ENCODE measurements at places on chromosomes 2 and 18. TPM values are rescaled to one million over a fixed set of nuclear protein-coding genes. Genes with fewer than 3 reads are reported as not detected.

DNA sequence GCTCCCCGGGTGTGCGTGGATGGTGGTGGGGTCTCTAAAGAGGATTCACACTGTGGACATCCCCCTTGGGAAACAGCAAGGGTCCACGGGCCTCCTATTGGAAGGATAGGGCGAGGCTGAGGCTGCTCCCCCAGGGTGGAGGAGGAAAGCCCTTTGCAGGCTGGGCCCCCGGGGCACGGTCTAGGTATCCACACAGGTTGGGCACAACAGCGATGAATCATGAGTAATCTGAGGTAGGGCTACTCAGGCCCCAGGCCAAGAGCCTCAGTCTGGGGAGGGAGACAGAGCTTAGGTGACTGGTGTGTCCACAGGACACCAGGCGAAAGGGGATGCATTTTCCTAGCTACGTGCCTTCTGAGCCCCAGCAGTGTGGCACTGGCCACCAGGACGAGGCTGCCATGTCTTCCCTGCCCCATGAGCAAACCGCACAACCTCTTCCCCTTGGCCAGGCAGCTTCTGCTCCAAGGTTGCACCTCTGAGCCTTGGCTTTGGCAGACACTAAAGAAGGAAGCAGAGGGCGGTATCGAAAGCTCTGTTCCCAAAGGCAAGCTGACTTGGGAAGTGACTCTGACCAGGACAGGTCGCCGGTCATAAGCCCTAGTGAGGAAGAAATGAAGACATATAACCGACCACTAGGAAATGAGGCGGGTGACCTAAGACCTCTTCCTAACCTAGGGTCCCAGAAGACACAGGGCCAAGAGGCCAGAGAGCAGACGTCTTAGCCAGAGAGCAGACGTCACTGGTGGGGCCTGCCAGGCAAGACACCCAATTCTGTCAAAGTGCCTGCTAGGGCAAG lies 14.6 kb upstream of the SEMA4C start:
- no peak for DNase-seq

- no peak for DNase-seq
These were observed 41.3 kb downstream of the RHOB start for GRCh38 chr2:20488201-20488641.

- DNase-seq = no peak
These were observed 8.0 kb downstream of the CHST10 start for GRCh38 chr2:100409461-100409860.

GRCh38 chr18:58316396-58317342 lies 272.6 kb downstream of the NEDD4L start:
- DNase-seq = no peak

DNA sequence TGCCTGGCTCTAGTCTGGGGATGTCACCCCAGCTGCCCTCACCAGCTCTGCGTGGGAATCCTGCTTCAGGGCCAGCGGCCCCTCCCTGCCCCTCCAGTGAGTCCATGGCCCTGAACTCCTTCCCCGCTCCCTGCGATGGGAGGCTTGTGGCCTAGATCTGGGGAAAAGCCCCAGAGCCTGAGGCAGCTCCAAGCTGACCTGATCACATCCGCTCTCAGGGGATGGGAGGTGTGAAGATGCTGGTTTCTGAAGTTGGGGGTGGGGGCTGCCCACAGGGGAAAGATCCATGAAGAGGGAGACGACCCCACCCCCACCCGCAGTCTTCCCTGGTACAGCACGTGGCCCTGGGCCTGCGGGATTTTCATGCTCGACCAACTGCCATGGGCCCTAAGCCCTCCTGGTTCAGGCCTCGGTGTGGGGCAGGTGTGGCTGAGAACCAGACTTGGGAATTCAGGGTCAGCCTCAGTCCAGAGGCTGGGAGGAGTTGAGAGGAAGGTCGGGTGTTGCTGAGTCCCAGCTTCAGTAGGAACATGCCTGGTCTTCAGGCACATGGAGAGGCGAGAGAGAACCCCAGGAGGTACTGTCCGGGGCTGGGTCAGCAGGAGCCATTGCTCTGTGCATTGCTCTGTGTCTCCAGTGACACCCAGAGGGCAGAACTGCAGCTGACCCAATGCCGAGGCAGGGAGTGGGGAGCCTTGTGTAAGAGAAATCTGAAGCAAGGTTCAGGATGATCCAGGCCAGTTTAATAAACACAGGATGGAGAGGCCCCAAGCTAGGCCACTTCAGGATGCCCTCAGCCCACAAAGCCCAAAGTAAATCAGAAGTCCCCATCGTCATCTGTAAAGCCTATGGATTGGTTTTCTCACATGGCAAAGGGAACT lies 115.1 kb downstream of the CAPN13 start:
- no peak for DNase-seq

VIT gene
- not detected for total RNA-seq
